ENCODE measurements at places on chromosomes 2 and 18.

DNA sequence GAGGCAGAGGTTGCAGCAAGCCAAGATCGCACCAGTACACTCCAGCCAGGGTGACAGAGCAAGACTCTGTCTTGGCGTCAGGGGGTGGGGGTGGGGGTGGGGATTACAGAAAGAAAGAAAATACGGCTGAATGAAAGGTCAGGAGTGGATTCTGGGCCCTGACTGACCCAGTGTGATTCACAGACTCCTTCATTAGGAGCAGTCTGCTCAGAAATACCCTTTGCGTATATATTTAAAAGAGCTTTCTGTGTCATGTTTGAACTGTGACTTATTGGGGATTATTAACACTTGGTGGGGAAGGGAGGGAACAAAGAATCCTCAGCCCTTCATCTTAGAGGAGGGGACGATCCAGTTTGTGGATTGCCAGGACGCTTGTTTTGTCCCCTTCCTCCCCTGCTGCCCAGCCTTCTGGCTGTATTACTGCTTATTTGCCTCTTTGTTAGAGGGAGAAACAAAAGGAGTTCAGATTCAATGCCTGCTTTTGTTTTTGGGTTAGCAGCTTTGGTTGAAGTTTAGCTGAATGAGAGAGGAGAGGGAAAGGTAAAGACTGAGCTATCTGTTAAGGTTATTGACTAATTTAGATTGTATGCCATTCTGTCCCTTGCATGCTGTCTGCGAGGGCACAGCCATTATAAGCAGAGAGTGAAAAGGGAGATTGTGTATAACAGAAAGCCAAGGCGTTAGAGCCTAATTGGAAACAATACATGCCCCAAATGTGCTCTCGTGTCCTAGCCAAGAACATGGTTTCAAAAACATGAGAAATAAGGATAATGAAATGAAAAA is 118.3 kb downstream of the FMNL2 start:
- DNase-seq, result no peak

- no peak for DNase-seq
These were observed 25.9 kb upstream of the YES1 start for GRCh38 chr18:837922-838321.

- no peak for DNase-seq
These were observed 862.2 kb upstream of the LRATD1 start for GRCh38 chr2:13770279-13770678.

- no peak for DNase-seq
These were observed 338.3 kb upstream of the NT5C1B start for GRCh38 chr2:18927525-18928232.
